Putamen (tissue), 1 donor: ENCODE measurements at places on chromosomes 7 and 10.

DNA sequence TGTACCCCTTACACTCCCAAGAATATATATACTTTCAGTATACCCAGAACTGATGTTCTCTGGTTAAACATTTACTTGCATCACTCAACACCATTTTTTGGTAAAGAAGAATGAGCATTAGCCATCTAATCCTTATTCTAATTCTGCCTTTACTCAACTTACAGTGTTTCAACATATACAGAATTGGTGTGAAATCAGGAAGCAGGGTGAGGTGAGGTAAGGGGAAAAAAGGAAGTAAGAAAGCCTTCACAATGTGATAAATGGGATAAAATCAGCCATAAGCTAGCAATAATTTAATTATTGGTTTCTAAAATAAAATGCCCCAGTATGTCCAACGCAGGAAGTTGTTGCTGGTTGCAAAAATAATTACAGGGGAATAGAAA, 605.4 kb downstream of the KCNMA1 start:
- no peak for DNase-seq

GRCh38 chr7:2638224-2638991, 6.6 kb downstream of the TTYH3 start:
- no peak for DNase-seq

DNA sequence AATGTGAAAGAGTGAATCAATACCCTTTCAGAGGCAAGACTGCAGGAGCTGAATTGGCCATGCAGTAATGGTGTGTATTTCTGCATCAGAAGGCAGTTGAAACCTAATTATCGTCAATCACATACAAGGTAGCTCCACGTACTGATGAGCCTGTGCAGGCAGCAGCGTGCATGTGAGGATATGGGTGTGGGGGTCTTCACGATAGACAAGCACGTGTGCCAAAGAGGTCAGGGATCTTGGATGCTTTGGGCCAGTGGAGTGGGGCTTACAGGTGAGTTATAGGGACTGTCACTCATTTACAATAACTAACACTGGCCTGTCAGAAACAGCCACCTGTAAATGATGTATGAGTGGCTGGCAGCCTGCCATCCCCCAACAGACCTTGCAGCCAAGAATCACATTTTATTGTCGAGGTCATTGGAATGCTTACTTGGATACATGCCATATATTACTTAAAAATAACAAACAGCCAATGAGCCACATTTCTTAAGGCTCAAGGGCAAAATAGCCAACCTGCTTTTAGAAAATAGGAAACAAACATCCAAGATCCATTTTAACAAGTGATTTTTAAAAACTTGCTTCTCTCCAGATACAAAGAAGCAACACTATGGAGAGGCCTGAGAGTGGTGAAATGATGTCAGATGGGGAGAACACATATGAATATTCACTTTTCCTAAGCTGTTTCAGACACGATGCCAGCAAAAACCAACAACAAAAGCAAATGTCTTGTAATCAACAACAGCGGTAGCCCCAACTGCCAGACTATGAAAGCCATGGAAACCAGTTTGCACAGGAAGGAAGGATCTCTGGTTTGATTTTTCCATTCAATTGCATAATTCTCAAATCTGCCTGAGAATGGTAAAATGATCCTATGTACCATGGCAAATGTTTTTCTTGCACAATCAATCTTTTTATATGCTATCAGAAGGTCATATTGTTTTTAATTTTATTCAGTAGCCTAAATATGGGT, 210.7 kb downstream of the SKAP2 start:
- DNase-seq: no peak

- DNase-seq: no peak
These were observed 280.1 kb downstream of the DNAJB6 start for GRCh38 chr7:157616931-157617330.

DNA sequence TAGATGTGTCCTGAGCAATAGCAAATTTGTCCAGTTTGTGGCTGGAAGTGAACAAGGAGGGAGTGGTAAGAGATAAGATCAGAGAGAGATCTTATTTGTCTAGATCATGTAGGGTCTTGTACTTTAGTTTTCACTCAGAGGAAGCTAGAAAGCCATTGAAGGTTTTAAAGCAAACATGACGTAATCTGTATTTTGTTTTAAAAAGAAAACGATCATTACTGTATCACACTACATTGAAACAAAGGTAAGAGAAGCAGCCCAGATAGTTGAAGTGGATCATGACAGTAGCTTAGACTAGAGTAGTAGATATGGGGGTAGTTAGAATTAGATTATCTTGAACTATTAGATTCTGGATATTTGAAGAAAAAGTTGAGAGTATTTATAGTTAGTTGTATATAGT, 23.6 kb upstream of the ZNF804B start:
- DNase-seq: no peak

DNA sequence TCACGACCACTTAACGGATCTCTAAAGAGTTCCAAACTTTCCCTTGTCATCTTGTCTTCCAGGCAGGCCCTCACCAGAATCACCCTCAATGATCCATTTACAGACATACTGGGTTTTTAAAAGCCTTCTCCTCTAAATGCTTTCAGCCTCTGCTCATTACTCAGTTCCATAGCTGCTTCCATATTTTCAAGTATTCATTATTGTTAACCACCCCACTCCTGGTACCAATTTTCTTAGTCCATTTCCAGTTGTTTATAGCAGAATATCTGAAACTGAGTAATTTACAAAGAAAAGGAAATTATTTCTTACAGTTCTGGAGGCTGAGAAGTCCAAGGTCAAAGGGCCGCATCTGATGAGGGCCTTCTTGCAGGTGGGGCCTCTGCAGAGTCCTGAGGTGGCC, 56.5 kb upstream of the NKX6-2 start:
- no peak for DNase-seq

DNA sequence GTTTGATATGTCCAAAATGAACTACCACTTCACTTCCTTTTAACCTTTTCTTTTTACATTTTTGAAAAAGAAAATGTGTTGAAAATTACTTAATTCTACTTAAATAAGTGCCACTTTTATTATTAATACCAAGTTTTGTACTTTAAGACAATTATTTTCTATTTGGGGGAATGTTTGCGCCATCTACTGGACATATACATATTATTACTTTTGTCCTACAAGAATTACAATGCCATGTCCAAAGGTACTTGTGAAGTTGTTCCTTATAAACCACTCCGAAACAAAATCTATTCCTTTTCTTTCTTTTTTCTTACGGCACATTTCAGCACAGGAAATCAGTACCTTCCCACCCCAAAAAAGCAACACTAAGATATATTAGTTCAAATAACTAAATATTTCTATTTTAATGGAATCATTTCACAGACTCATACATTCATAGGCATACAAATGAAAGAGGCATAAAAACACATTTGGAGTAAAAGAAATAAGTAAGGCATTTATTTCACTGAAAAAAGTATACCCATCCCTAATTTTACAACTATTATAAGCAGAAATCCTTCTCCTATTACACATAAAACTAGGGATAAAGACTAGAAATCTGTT, 169.9 kb downstream of the RNF133 start:
- DNase-seq: peak; percentile 28

DNA sequence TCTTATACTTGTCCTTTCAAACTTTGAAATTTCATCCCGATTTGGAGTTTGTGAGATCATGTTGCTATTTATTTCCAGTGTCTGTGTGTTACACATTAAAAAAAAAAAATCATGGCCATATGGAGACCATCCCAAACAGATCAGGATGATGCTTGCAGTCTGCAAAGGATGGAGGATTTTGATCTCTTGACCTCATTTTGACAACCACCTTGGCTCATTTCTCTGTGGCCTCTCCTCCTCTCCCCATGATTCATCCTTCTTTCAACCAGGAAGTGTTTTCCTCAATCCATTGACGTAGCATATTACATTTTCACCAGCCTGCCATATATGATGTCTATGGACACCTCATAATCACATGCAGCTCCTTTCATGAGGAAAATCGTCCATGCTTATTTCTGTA, 68.9 kb upstream of the INSYN2A start:
- no peak for DNase-seq

GRCh38 chr10:121284936-121285335, 313.3 kb downstream of the FGFR2 start:
- no peak for DNase-seq

DNA sequence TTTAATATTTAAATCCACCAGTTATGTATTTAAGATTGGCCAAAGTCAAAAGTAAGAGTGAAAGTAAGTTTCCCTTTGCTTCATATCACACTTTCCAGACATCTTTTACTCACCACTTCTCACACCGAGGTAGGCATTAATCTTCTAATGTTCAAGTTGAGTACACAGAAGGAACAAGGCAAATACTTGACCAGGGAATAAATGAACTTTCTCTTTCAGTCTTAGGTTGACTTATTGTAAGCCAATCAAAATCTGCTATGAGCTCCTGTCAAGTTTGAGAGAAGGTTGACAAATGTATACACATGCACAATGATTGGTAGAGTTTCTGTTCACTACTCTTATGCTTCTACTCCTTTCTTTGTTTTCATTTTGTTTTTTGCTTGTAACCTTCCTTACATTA, 842.5 kb downstream of the REEP3 start:
- no peak for DNase-seq

GRCh38 chr7:46960970-46961369, 620.9 kb downstream of the TNS3 start:
- no peak for DNase-seq

DNA sequence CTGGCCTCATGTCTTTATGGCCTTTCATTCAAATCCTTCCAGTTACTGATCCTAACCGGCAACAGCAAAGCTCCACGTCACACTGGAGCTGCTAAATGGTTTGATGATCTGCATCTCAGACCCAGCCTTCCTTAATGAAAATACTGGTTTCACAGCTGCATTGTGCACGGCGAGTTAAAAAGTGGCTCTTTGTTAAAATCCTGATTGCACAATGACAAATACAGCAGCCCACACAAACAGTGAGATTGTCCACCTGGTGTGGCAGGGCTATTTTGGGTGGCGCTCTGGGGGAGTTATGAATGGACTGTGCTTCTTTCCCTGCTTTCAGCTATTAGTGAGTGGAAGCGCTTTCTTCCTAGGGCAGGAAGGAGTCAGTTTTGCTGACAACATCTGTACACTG, 63.4 kb upstream of the C1QL3 start:
- DNase-seq: no peak

DNA sequence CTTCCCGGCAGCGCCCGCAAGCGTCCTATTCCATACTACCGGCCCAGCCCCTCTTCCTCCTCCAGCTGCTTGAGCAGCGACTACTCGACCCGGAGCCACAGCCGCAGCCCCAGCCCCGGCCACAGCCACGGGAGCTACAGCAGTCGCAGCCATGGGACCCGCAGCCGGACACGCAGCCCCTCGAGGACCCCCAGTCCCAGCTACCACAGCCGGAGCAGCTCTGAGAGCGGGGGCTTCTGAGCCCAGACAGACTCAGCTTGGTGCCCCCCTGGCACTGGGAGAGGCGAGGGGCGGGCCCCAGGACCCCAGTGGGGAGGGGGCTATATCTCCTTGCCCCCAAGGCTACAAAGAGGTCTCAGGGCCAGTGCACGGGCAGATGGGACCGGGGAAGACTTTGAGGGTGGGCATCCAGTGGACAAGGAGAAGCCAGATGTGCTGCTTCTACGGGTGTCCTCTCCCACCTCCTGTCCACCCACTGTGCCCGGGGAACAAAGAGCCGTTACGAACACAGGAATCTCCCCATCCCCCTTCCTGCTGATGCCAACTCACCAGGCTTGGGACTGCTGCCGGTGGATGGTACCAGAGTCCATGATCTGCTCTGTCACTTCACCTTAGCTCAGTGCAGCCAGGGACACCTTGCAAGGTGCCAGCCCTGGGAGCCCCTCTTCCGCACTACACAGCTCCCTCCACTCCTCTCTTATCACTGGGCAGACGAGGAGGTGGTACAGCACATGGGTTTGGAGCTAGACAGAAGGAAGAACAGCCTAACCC, 16.7 kb upstream of the HSPB1 start:
- no peak for DNase-seq

GRCh38 chr7:143429770-143430698, 13.2 kb upstream of the TAS2R60 start:
- DNase-seq: no peak

DNA sequence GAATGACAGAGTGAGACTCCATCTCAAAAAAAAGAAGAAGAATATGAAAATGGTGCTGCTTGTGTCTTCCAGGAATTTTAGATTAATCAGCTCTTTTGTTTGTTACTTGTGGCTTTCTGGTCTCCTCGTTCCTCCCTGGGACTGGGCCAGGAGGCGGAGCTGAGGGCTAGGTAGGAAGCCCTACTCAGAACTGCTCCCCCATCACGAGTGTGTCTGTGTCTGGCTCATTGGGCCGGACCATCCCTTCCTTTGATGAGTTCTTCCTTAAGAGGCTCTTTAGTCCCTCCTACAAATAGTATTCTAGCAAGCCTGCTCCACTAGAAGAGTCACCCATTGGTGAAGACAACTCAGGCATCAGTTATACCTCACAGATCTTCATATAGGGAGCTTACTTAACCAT, 56.8 kb upstream of the YAE1 start:
- DNase-seq: no peak

GRCh38 chr7:94294471-94295131, 100.1 kb upstream of the COL1A2 start:
- no peak for DNase-seq

GRCh38 chr10:54094321-54094720, 706.7 kb downstream of the PCDH15 start:
- no peak for DNase-seq

- no peak for DNase-seq
These were observed 83.0 kb downstream of the ARL4A start for GRCh38 chr7:12770227-12770975.

GRCh38 chr10:94088926-94089381, 95.2 kb downstream of the PLCE1 start:
- no peak for DNase-seq

- no peak for DNase-seq
These were observed 31.3 kb downstream of the FAM53B start for GRCh38 chr10:124712704-124713407.

DNA sequence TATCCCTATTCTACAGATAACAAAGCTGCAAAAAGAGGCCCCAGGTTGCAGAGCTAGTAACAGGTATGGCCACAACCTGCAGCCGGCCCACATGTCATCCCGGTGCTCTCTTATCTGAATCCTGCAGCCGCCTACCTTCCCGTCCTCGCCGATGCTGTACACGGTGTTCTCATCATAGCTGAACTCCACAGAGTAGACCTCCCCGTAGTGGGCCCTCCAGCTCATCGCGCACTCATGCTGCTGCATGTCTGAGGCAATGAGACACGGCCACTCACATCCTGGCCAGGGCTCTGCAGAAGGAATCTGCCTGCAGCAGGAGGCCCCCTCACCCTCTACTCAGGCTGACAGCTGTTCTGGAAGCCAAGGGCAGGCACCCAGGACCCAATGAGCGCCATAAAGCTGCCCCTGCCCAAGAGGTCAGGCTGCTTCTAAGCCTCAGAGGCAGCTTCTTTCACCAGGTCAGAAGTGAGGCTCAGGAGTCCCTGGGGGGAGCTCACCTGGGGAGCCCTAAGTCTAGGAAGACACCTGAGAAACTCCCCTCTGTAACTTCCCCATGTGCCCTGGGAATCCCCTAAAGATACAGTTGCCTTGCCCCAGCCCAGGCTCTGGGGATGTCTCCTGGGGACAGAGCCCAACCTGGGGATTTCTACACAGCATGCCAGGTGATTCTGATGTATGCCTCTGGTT, 17.9 kb upstream of the CYREN start:
- no peak for DNase-seq
